ENCODE measurements at places on chromosomes 3 and 15.

DNA sequence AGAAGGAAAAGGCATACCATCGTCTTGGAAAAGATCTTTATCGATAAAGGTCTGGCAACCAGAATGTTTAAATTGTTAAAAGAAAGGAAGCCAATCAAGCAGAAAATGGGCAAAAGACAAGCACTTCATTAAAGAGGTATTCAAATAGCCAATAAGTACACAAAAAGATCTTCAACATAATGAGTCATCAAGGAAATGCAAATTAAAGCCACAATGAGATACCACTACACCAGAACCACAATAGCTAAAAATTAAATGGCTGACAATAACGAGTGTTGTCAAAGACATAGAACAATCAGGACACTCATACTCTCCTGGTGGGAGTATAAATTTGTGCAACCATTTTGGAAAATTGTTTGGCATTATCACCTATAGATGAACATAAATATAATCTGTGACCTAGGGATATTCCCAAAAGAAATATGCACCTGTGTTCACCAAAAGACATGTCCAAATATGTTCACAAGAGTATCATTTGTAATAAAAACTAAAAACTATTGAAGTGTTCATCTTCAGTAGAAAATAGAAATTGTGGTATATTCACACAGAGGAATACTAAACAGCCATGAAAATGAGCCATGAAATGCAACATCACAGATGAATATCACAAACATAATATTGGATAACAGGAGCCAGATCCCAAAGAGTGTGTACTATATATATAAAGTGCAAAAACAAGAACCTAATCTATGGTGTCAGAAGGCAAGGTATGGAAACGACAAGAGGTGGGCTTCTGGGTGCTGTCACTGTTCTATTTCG, 14.4 kb upstream of the BTBD1 start:
- DNase-seq, result no peak

- DNase-seq, result no peak
These were observed 27.6 kb downstream of the ARNT2 start for GRCh38 chr15:80431635-80432344.

DNA sequence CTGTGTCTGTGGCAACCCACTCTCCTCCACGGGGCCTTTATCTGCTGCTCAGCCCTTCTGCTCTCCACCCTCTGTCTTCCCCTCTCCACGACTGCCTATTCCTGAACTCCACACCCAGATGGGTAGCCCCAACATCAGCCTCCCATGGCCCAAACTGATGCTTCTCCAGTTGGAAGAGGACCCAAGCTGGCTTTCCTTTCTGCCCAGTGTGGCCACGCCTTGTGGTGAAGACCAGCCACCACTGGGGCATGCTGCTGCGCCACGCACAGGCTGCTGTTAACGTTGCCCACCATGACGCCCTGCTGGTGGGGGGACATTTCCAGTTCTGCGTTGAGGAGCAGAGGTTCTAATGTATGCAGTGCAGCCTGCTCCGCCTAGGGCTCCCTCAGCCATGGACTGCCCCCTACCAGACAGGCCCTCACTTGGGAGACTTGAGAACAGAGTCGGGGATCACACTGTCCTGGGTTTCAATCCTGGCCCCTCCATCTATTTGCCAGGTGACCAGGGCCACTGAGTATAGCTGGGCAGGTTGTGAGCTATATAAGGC, 26.9 kb downstream of the CFAP100 start:
- no peak for DNase-seq

DNA sequence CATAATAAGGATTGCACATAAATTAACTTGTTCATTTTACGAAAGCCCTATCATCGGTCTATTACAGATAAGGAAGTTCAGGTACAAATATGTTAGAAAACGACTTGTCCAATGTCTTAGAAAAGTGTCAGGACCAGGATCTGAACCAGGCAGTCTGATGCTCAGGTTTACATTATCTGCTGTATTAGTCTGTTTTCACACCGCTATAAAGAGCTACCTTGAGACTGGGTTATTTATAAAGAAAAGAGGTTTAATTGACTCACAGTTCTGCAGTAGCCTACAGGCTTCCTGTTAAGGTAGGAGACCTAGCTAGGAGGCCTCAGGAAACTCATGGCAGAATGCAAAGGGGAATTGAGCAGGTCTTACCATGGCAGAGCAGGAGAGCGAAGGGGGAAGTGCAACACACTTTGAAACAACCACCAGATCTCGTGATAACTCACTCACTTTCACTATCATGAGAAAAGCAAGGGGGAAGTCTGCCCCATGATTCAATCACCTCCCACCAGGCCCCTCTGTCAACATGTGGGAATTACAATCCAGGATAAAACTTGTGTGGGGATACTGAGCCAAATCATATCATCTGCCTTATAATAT, 45.8 kb upstream of the GOLIM4 start:
- DNase-seq, result no peak

- no peak for DNase-seq
These were observed 50.1 kb downstream of the SUMF1 start for GRCh38 chr3:4416961-4417360.

DNA sequence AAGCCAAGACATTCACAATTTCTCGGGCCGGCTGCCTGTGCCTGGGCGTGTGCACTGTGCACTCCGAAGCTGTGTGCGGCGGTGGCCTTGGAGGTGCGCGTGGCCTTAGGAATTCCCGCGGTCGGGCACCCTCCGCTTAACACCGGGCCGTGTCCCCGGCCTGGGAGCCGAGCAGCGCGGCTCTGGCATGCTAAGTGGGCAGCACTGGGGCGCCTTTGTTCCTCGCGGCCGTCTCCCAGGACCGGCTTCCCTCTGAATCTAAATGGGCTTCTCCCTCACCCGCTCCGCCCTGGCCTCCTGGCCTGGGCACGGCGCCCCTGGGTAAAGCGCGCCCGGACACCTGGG, 498 bp upstream of the ARNT2 start:
- no peak for DNase-seq

- no peak for DNase-seq
These were observed 114.6 kb downstream of the SEMA5B start for GRCh38 chr3:122912772-122913538.

DNA sequence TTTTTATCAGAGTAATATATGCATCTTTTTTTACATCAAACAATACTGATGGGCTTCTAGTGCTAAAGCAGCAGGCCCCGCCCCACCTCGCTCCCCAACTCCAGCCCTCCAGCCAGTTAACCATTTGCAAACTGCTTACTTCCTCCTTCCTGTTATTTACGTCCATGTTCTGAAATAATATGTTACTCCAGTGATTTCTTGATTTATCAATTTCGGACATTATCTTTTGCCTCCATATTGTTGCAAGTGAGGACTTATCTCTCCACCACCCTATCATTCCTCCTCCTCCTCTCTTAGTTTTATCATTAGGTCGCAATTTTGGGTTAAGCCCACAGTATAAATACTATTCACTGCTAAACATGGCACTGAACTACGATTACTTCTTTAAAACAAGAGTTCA, 39.5 kb downstream of the ZNF710 start:
- no peak for DNase-seq

GRCh38 chr3:51739110-51739509, 32.2 kb downstream of the GRM2 start:
- no peak for DNase-seq

DNA sequence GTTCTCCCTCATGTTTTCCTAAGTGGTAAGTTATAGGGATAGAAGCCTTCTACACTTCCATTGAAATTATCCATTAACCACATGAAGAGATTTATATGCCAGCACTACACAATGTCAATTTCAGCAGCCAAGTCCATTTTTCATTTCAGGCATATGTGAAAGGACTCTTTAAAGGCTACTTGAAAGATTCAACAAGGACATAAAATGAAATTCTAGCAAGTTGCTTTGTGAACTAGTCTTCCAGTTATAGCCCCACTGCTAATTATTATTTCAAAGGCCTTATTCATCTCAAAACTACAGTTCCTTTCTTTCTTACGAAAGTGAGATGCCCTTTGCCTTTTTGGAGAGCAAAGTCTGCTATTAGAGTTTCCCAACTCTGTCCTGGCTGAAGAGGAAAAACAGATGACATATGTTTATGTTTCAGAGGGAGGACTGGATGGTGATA, 66.0 kb upstream of the SLC2A2 start:
- DNase-seq, result no peak

DNA sequence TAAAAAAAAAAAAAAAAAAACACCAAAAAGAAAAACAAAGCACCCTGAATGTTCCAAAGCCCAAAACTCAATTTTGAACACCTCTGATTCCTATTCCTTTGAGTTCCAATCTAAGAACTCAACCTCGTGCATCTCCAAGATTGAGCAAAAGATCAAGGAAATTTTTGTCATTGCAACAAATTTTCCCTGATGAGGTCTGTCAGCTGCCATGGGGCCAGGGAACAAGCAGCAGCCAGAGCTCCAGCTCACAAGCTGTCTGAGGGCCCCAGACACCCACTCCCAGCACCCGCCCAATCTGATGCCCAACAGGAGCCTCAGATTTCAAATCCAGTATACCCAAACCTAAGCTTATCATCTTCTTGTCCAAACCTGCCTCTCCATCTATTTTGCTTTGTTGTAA, 87.6 kb upstream of the ACP3 start:
- no peak for DNase-seq

- no peak for DNase-seq
These were observed 812 bp downstream of the P4HTM start for GRCh38 chr3:48990636-48991469.

DNA sequence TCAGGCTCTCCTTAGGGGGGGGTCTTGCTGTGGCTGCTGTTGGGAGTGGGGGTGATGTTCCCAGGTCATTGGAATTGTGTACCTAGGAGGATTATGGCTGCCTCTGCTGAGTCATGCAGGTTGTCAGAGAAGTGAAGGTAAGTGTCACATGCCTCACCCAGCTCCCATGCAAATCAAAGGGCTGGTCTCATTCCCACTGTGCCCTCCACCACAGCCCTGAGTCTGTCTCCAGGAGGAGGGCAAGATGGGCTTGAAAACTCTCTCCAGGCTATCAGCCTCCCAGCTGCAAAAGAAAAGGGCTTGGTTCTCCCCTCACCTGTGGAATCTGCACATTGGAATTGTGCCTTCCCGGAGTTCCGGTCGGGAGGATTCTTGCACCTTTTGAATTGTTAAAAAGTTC, 580.5 kb downstream of the NSUN3 start:
- no peak for DNase-seq
